ENCODE measurements at places on chromosomes 3 and 15. TPM values are rescaled to one million over a fixed set of nuclear protein-coding genes. Genes with fewer than 3 reads are reported as not detected.

The ILDR1 gene
- total RNA-seq, result 21.4 TPM

DNA sequence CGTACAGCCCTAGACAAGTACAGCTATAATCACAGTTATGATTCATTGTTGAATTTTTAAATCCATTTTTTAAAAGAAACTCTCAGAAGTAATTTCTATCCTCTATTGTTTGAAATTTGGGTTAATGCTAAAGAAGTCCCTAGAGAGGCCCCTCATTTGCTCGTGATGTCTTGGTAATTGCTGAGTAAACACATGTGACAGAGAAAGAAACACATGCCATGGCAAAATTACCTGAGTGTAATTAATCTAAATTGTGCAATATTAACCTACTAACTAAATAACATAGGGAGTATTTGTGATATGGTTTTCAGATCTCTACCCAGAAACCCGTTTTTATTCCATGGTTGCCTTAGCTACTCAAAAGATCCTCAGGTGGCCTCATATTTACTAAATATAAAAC is 10.8 kb downstream of the NEK10 start:
- H3K27ac ChIP-seq, result peak overlapping the region; percentile 24
- no peaks in the 10 kb centered on the region for H3K36me3 ChIP-seq
- no peak for DNase-seq
- no peak overlapping the region for H3K4me3 ChIP-seq
- H3K4me1 ChIP-seq, result peaks cover 41% of the 10 kb centered on the region
- H3K27me3 ChIP-seq, result no peaks in the 10 kb centered on the region

DNA sequence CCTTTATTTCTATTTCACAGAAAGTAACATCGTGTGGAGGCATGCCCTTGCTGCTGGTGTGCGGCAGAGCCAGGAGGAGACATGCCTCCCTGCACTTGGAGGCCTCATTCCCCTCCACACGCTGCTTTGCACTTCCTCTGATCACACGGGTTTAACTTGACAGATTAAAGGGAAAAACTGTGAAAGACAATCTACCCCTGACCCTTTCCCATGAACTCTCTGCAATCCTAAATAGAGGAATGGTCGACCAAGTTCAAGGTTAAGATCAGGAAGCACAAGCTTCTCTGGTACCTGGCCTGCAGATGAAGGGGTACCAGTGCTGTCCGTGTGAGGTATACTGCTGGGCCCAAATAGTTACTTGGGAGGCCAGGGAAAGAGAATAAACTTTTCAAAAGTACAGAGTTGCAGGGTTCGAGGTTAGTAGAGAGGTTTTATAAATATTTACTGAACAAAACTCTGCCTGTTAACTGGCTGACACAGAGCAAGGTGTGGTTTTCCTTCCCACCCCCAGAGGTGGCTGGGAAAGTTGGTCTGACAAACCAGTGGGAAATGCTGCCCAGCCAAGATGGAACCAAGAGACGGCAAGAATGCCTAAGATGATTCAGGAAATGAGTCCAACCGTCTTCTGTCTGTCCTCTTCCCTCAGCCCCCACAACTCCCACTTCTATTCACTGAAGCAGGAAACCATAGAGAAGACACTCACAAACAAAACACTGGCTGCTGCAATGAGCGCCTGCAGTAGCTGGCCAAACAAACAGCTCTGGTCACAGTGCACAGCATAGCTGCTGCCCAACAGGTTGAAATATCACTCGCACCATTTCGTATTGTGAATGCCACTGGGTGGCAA is 79.6 kb downstream of the IGF2BP2 start:
- H3K4me3 ChIP-seq, result no peak overlapping the region
- no peak overlapping the region for H3K27ac ChIP-seq
- no peak for DNase-seq
- no peaks in the 10 kb centered on the region for H3K36me3 ChIP-seq
- peaks cover 13% of the 10 kb centered on the region for H3K4me1 ChIP-seq

DNA sequence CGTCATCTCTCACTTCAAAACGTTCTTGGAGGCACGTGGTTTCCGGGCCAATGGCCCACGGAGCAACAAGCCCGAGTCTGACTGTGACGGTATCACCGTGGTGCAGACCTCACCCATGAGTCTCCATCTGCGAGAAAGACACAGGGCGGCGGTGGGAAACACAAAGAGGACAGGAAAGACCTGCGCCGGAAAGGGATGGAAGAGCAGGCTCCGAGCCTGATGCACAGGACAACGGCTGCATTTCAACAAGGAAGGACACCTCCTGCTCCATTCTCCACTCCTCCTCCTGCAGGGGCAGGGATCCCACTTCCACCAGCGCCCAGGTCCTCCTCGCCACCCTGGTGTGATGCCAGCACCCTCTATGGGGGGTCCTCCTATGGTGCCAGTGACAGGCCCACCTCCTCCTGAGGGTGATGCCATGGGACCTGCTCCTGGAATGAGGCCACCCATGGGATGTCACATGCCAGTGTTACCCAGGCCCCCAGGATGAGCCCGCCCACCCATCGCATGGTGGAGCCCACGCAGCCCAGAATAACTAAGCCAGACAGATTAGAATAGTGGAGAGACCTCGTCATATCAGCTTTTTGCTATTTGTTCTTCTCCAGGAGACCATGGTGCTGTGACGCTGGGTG is 73.0 kb upstream of the PCSK6 start:
- no peaks in the 10 kb centered on the region for H3K4me1 ChIP-seq
- no peak for DNase-seq
- no peaks in the 10 kb centered on the region for H3K36me3 ChIP-seq
- H3K27me3 ChIP-seq, result no peaks in the 10 kb centered on the region

DNA sequence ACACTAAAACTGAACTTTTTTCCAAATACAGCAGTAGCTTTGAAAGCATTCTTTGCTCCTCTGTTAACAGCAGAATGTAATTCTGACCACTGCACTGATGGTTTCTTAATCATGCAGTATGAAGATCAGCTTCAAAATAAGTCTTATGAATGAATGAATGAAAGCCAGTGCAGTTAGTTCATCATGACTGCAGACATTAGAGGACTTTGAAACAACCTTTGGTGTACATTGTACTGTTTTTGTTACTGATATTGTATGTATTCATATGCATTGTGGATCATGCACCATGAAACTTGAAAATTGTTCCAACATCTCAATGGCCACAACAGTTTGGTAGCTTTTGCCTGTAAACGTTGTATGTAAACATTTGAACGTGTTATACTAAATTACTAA is 1.3 kb upstream of the TNIK start:
- H3K36me3 ChIP-seq, result no peaks in the 10 kb centered on the region
- no peak for DNase-seq
- no peaks in the 10 kb centered on the region for H3K27me3 ChIP-seq
- peak overlapping the region; percentile 80 for H3K4me3 ChIP-seq
- H3K4me1 ChIP-seq, result peaks cover 11% of the 10 kb centered on the region

DNA sequence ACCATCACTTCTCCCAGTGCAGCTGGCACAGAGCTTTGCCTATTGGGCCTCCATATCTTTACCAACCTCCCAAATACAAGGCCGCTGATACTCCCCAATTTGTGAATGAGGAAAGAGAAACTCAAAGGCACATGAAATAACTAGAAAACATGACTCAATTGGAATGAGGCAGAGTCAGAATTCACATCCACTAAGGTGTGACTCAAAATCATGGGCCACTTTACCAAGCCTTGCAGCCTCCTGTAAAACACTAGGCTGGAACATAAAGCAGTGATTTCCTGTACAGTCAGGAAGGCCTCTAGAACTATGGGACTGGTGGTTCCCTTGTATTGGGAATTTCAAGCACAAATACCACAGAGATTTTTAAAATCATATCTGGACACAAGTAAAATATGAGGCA is 128.6 kb downstream of the DCLK3 start:
- H3K27me3 ChIP-seq, result no peaks in the 10 kb centered on the region
- no peak overlapping the region for H3K27ac ChIP-seq
- no peaks in the 10 kb centered on the region for H3K36me3 ChIP-seq
- H3K4me1 ChIP-seq, result no peaks in the 10 kb centered on the region
- DNase-seq, result no peak
- H3K4me3 ChIP-seq, result no peak overlapping the region
